Cerebellum (tissue), 4 donors: ENCODE measurements at places on chromosomes 11 and 22. TPM values are rescaled to one million over a fixed set of nuclear protein-coding genes. Genes with fewer than 3 reads are reported as not detected.

GRCh38 chr22:39563571-39564428 lies 6.8 kb upstream of the CACNA1I start:
- no peak for DNase-seq

GRCh38 chr11:47001781-47002181 lies 65.2 kb downstream of the CSTPP1 start:
- DNase-seq: no peak

LMO2 gene
- 16.1 TPM for total RNA-seq

GRCh38 chr11:47355283-47356128 lies 3.0 kb upstream of the MYBPC3 start:
- DNase-seq: peak; percentile 85

SLC22A6 gene
- 7.2 TPM for total RNA-seq

DNA sequence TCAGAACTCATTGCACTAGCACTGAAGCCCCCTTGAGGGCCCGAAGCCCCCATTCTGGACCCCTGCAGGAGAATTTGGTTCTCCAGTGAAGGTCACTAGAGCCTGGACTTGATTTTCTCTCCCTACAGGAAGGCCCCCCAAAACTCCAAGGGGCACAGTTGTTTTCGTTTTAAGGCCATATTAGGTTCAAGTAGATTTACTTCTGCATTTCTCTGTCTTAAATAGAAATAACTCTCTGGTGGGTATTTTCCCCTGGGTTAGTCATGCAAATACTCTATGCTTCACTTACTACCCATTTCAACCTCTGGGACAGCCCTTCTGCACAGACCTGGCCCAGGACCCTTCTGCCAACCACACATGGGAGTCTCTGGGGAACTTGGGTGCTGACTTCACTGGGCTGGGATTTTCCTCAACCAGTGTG lies 41.6 kb downstream of the WEE1 start:
- no peak for DNase-seq

- no peak for DNase-seq
Observed at GRCh38 chr11:76658231-76658630, 12.3 kb downstream of the LRRC32 start.

PRDM11 gene
- 10.9 TPM for total RNA-seq

DNA sequence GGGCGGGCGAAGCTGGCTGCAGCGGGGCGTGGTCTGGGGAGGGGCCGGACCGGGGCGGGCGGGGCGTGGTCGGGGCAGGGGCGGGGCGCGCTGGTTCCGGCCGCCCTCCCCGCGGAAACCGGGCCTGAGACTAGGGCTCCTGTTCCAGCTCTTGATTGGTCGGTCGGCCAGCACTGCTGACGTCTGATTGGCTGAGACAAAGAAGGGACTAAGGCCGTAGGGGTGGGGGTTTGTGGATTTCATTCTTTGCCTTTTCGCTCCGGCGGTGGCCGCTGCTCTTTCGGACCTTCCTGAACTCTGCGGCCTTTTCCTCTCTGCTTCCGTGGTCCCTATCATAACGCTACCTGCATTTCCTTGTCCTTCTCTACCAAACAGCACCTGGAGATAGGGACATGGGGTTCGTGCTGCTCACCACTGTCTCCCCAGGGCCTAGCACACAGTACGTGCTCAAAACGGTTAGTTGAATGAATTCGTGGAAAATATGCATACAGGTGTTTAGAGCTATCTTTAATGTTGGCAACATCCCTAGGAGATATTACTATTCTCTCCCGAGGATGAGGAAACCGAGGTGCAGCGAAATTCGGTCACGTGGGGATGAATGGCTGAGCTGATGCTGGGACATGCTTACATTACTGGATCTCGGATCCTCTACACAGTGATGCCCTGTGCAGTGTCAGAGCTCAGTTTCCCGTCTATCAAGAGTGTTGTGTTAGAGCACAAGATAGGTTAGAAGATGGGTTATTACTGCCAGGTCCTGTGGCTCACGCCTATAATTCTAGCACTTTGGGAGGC lies 62.8 kb downstream of the NFAM1 start:
- peak; percentile 99 for DNase-seq

DNA sequence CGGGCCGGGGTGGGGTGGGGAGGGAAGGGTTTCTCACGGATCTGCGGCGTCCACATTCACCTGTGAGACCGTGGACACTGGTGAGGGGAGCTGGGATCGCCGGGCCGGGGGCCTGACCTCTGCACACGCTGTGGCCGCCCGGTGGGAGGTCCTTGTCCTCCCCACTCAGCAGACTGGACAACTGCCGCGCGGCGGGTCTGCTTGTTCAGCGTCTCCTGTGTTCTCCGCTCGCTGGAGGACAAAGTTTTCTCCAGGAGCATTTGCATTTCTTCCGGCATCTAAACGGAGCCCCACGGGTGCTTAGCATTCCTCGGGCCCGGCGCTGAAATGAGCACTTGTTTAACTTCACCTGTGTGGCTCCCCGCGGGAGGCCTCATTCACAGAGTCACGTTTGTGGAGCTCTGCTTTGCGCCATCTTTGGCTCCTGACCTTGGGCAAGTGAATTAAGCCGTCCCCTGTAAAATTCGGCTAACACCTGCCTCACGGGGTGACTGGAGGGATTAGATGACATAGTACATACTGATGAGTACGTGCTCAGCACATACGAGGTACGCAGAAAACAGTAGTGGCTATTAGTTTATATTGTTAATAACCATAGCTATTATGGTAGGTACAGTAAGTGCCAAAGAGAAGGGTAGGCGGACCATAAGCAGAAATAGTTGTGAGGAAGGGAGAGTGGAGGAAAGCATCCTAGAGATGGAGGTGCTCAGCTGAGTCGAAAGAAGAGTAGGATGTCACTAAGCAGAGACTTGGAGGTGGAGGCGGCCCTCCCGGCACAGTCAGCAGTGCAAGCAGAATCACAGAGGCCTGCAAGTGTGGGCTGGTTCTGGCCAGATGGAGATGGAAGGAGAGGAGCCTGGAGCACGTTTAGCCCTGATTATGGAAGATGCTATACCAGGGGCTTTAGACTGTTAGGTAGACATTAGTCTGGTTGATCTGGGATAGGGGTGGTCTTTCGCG lies 885 bp downstream of the TRMU start:
- DNase-seq: no peak

- no peak for DNase-seq
Observed at GRCh38 chr22:45240104-45240809, 437 bp downstream of the KIAA0930 start.

DNA sequence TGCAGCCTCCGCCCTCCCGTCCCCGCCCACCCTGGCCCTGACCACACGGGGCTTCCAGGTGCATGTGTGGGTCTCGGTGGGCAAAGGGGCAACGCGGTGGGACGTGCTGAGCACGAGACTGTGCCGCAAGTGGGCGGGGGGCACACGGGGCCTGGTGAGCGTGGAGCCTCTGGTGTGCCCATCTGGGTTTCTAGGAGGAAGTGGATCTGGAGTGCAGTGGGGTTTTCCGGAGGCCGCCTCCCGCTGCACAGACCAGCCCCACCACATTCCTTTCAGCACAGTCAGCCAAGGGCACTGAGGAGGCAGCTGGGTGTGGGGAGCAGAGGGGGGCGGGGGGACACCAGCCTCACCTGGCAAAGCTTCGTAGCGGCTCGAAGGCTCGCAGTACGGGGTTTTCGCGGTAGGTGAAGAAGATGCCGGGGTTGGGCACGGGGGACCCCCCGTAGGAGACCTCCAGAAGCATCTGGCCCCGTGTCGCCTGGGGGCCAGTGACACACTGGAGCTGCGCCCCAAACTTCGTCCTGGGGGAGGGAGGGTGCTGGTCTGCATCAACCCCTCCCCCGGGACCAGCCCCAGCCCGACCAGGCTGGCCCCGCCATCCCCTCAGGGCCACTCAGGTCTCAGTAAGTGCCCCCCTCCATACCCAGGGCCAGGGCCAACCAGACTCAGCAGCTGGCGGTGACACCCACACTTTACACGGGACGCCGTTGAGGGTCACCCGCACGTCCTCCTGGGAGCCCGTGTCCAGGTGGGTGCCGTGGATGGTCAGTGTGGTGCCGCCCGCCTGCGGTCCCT lies 12.4 kb upstream of the MAPK11 start:
- no peak for DNase-seq

GRCh38 chr11:115475564-115475963 lies 28.7 kb downstream of the CADM1 start:
- DNase-seq: no peak

DNA sequence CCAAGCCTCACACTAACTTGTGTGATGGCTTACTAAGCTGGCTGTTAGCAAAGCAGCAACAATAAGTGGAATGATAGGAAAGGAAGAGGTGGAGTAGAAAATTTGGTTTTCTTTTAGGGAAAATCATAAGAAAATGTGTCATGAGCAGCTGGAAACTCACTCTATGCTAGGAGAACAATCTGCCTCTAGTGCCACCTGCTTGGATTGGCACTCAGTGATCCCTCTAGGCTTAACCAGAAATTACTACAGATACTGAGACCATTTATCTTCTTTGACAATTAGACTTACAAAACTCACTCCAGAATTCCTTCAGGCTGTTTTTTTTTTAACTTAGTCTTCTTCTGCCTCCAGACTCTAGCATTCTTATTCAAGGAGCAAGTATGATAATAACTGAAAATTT lies 117.3 kb downstream of the CD44 start:
- no peak for DNase-seq

DNA sequence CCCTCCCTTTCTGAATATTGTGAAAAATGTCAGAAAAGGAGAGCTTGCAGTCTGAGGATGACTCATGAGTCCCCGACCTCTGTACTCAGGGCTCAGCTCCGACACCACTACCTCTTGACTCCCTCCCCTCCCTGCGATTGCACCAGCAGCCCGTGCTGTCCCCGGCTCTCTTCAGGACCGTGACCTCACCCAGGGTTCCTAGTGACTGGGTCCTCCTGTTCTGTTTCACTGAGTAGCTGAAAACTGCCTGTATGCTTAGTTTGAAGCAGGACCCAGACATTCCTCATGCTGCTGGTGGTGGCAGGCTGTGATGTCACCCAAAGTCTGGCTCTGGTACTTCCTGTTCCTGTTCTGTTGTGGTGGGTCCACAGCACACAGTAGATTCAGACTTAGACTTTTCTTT lies 11.7 kb downstream of the PHRF1 start:
- no peak for DNase-seq

DNA sequence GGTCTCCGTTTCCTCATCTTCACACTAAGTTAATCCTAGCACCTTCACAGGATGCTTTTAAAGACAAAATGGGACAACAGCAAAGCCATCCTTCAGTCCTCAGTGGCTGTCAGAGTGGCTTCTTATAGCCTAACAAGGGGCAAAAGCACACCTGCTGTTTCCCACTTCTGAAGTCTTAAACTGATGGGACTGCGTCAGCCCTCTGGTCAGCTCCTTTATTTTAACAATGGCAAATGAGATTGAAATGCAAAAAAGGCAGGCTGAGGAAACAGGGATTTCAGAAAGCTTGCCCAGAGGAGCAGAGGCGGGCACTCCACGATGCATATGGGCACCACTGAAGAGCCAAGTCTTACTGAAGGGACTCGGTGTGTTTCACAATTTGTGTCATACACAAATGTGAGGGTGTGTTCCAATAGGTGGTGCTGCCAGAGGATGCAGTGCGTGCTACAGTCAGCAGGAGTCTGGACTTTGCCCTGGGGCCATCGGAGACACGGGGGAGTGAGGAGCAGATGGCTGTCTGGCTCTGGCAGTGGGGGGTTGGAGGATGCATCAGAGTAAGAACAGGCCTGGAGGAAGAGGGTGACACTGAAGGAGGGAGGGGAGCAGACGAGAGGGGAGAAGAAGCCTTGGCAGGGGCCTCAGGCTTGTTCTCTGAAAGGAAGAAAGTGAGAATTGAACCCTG lies 47.3 kb downstream of the TENM4 start:
- no peak for DNase-seq

MEI1 gene
- 0.73 TPM for total RNA-seq

DNA sequence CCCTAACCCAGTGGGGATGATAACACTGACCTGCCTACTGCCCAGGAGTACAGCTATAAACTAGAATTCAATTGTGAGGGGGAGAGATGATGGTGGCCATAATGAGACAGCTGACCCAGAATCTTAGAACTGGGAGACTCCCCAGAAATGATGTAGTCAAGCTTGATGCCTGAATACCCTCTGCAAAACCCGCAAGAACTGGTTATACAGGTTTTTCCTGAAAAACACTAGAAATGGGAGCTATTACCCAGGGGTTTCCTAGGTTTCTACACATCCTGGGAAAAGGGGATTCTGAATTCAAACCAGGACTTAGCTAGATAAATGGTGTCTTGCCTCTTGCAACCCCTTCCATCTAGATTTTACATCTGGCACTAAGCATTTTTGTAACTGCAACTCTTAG lies 113.8 kb upstream of the NARS2 start:
- no peak for DNase-seq

DNA sequence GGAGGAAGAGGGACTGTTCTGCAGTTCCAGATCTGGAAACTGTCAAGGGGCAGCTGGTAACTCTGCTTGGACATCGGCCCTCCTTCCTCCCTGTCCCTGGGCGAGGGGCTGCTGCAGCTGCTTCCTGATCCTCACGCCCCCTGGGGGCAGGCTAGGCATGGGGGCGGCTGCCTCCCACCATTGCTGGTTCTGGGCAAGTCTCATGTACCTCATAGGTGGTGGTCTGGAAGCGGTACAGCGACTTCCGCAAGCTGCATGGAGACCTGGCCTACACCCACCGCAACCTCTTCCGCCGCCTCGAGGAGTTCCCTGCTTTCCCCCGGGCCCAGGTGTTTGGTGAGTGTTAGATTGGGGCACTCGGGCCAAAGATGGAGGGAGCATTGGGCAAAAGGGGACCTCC lies 5.0 kb downstream of the SNX15 start:
- DNase-seq: no peak

MRGPRE gene
- 0.27 TPM for total RNA-seq

- peak; percentile 50 for DNase-seq
Observed at GRCh38 chr11:120013325-120014250, 124.3 kb downstream of the TRIM29 start.

DNA sequence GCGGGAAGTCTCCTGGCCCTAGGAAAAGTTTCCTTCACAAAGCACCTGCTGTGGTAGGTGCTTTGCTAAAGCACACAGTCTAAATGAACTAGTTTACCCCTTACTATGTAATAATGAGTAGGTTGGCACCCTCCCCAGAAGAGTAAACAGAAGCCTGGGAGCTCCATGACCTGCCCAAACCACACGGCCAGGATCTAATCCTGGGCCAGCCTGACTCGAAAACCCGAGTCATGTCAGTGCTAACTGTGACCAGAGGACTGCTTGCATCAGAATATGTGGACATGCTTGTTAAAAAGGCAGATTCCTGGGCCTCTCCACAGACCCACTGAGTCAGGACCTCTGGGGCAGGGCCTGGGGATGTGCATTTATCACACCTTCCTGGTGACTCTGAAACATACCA lies 67.7 kb downstream of the PANX1 start:
- no peak for DNase-seq

DNA sequence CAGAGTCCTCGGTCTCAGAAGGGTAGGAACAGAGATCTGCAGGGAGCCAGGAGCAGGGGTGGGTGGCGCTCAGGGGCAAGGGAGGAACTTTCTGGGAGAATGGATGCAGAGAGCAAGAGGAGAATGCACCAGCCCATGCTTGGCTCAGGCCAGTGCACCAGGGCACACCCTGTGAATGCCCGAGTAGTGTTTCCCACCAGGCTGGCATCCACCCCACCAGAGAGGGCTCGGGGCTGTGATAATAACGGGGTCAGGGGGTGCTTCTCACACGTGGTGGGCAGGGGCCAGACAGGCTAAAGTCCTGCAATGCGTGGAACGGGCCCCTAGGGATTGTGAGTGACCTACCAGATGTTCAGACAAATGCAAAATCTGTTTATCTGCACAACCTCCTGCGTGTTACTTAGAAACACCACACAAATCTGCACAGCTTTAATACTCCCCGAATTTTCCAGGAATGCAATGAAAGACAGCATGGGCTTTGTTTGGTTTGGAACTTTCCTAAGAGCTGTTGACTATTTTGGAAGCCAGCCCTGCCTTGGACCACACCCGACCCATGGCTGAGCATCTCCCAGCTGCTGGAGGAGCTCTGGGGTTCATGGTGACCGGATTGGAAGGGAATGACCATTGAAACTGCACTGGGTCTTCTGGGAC lies 368.3 kb downstream of the SHANK2 start:
- DNase-seq: no peak

GRCh38 chr11:131668500-131669400 lies 298.3 kb downstream of the NTM start:
- DNase-seq: no peak
